ENCODE measurements at places on chromosomes 5 and 9. TPM values are rescaled to one million over a fixed set of nuclear protein-coding genes. Genes with fewer than 3 reads are reported as not detected.

The SCGB3A2 gene
- total RNA-seq: not detected

DNA sequence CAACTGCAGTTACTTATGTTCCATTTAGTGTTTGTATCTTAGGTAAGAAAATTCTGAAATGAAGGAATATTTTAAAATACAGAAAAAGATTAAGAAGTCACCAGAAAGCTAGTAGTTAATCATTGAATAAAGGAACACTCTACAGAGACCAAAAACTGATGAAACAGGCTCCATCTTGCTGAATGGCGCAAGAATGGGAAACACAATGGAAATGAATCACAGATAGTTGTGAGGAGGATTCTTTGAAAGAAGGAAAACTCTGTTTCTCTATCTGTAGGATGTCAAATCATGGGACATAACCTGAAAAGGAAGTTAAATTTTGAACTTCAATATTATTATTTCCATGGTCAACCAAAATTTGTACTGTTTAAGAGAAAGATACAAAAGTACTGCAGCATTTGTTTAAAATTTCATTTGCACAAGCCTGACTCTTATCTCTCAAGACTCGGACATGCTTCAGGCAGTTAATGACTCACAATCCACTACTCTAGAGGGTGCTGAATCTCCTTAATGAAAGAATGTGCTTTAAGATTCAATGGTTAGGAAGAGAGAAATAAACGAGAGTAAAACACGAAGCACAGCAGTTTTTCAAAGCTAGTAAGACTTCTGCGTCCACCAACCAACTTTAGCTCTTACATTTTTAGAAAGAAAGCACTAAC, 1064.4 kb upstream of the DMAC1 start:
- no peak for DNase-seq

DNA sequence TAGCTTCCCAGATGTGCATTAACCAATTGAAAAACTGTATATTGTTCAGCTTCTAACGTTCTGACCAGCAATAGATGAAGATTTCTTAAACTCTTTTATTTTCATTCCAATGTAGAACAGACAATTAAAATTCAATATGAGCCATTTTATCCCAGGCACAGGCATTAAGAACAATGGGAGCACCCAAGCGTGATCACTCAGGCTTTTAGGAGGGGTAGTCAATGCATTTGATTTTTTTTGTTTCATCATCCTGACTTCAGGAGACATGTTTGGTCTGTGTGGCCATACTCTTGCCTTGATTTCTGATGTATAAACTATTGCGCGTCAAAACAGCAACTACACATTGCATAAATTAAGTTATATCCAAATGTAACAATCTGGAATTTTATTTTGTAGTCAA, 653.0 kb upstream of the RORB start:
- DNase-seq: no peak

DNA sequence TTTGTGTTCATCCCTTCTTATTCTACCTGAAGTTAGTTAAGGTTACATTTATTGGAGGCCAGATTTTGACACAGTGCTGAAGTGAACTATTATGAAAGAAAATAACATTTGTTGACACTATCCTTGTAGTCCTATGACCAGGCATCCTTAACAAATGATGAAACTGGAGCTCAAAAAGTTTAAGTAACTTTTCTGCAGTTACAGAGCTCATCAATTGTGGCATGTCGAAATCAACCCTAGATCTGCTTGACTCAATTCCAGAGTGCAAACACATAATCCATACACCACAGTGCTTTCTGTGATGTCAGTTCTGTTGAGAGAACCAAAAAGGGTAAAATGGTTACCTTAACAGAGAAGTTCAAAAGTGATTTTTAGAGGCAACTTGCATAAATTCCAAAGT, 28.6 kb downstream of the KCNN2 start:
- no peak for DNase-seq

The FAM81B gene
- total RNA-seq: not detected

- DNase-seq: no peak
Measured at GRCh38 chr5:91018200-91018599, 364.9 kb downstream of the ARRDC3 start.

The WASHC1 gene
- 23.9 TPM for total RNA-seq

DNA sequence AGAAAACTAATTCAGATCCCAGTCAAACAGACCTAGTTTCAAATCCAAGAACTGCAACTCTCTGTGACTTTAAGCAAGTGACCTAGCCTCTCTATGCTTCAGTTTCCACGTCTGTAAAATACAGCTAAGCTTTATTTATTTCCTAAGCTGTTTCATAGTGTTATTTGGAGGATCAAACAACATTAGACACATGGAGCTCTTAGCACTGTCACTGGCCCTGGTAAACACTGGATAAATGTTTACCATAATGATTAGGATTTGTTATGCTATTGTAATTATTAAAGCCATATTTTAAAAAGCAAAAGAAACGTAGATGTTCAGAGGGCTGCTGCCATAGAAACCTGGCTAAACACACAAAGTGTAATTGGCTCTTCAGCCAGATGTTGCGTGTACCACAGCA, 26.6 kb upstream of the C5orf58 start:
- DNase-seq: no peak
